ENCODE measurements at places on chromosomes 4 and X.

GRCh38 chr4:173513651-173514050 is 16.4 kb downstream of the HAND2 start:
- no peak for DNase-seq

DNA sequence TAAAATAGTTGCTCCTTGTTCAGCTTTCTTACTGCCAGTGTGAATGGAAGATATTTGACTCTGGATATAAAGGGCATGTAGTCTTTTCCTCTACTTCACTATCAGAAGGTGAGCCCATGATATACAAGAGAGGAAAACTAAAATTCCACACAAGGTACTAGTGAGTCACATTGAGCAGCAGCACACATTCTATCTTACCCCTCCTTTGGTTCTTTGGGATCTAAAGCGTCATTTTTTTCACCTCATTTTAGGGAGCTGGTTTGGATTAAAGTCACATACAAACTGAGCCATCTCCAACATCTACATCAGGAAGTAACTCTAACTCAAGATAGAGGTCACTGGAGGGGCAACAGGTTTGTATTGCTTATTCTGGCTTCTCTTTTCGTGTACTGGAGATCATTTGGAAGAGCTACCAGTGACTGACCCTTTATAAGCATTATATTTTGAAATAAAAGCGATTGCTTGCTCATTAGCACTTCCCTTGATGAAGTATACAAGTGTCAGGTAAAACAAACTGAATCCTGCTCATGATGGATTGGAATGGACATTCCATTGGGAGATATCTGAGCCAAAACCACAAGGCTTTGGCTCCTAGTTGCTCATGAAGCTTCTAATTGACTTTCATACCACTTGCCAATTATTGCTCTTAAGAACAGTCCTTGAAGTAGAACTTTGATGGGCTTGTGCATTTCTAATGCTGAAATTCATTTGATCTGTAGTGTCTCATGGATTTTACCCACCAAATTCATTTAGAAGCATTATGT is 124.1 kb downstream of the SPCS3 start:
- DNase-seq: no peak

GRCh38 chr4:112978691-112979472 is 70.6 kb upstream of the ANK2 start:
- DNase-seq: no peak

DNA sequence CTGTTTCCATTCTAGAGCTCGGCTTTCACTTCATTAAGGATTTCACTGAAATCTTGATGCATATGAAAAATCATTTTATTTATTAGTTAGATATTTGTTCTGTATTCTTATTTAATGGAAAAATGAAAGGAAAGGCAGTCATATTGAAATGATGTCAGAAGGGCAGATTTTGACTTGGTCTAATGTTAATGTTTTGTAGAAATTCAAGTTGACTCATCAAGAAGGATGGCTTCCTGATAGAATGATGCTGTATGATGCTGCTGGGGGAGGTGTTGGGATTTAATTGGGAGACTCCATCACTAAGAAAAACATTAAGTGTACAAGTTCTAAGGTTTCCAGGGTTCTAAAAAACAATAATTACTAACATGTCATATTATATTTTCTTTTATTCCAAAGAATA is 204.8 kb downstream of the PDGFC start:
- DNase-seq: no peak

- no peak for DNase-seq
These were observed 150.0 kb downstream of the PDE5A start for GRCh38 chr4:119478446-119479179.

GRCh38 chrX:87392369-87392768 is 125.2 kb upstream of the KLHL4 start:
- DNase-seq: no peak

- no peak for DNase-seq
These were observed 24.8 kb upstream of the MAP3K15 start for GRCh38 chrX:19540076-19540475.

- DNase-seq: no peak
These were observed 79.5 kb upstream of the MAGEB10 start for GRCh38 chrX:27728291-27728690.
